ENCODE measurements at places on chromosomes 5 and 9. TPM values are rescaled to one million over a fixed set of nuclear protein-coding genes. Genes with fewer than 3 reads are reported as not detected.

Gene AGPAT2
- 18.4 TPM for total RNA-seq

Gene KLF9
- total RNA-seq, result 0.19 TPM

Gene TMEM232
- 3.0 TPM for total RNA-seq

Gene CKMT2
- not detected for total RNA-seq

Gene LCN2
- not detected for total RNA-seq

Gene SPATA6L
- 0.44 TPM for total RNA-seq

Gene PCDHGA5
- total RNA-seq, result 0.51 TPM

Gene TCERG1
- total RNA-seq, result 152 TPM

Gene IFNB1
- total RNA-seq, result not detected

Gene STC2
- 2.6 TPM for total RNA-seq

Gene CER1
- total RNA-seq, result 0.32 TPM

Gene PCDHGB7
- total RNA-seq, result 7.0 TPM

Gene OR2Y1
- not detected for total RNA-seq

Gene EPB41L4A
- total RNA-seq, result 10.8 TPM

Gene ORM2
- total RNA-seq, result not detected

Gene TMEM174
- not detected for total RNA-seq

Gene POU5F2
- 0.68 TPM for total RNA-seq

Gene GABRA1
- total RNA-seq, result not detected

Gene C9
- not detected for total RNA-seq

Gene GFI1B
- total RNA-seq, result not detected

Gene GARNL3
- total RNA-seq, result 10.5 TPM

Gene SHB
- total RNA-seq, result 4.6 TPM

Gene NUTM2F
- total RNA-seq, result 0.09 TPM

Gene SPATA31A3
- total RNA-seq, result not detected

Gene VCAN
- 234 TPM for total RNA-seq

Gene TMEM215
- total RNA-seq, result 0.57 TPM

Gene DOCK2
- 0.77 TPM for total RNA-seq

Gene PDE6A
- not detected for total RNA-seq

Gene PCDHGA4
- 0.93 TPM for total RNA-seq

Gene UGCG
- total RNA-seq, result 20.6 TPM

Gene ZNF608
- total RNA-seq, result 106 TPM

Gene ACOT12
- not detected for total RNA-seq

Gene PRUNE2
- total RNA-seq, result 5.4 TPM

Gene NMUR2
- total RNA-seq, result not detected

Gene GABRA6
- total RNA-seq, result not detected

Gene PTGS1
- total RNA-seq, result 0.16 TPM

Gene SEMA6A
- 30.0 TPM for total RNA-seq

Gene MORN5
- not detected for total RNA-seq

All from neural crest cell (in vitro differentiated cells).